HCT116 (cell line): ENCODE measurements at places on chromosomes 13 and 19. TPM values are rescaled to one million over a fixed set of nuclear protein-coding genes. Genes with fewer than 3 reads are reported as not detected.

SLC5A5 gene
- total RNA-seq: 0.59 TPM

GRK1 gene
- total RNA-seq: not detected

- DNase-seq: no peak
Observed at GRCh38 chr19:31312009-31312676, 37.1 kb downstream of the TSHZ3 start.

- no peak for DNase-seq
Observed at GRCh38 chr13:39682788-39683187, 27.3 kb downstream of the COG6 start.

- no peak for DNase-seq
Observed at GRCh38 chr19:33674626-33675367, 53.0 kb downstream of the CHST8 start.

GRCh38 chr13:82693607-82694006, 1188.7 kb downstream of the SLITRK1 start:
- no peak for DNase-seq

- no peak for DNase-seq
Observed at GRCh38 chr19:49488863-49489537, 1.6 kb downstream of the RPL13A start.
